ENCODE measurements at places on chromosomes 6 and 20.

DNA sequence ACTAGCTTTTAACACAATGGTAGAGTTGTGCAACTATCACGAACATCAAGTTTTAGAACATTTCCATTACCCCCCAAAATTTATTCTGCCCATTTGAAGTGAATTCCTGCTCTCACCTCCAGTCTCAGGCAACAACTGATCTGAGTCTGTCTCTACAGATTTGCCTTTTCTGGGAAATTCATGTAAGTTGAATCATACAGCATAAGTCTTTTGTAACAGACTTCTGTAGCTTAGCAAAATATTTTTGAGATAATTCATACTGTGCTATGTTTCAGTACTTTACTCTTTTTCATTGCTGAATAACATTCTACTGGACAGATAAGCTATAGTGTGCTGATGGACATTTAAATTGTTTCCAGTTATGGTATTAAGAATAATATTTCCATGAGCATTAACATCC, 447.3 kb upstream of the GJE1 start:
- no peak for DNase-seq

DNA sequence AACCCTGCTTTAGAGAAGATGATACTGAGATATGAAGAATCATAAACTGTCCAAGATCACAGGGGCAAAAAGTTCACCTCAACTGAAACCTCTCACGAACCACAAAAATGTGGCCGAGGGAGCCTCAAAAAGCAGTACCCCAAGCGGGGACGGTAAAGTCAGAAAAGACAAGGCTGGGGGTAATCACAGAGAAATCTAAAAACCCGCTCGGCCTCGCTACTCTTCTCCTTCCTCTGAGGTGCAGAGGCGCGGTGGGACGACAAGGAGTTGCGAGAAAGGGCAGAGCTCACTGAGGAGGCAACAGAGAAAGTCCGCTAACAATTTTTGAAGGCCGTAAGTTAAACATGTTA, 356 bp upstream of the IRAK1BP1 start:
- peak; percentile 16 for DNase-seq

DNA sequence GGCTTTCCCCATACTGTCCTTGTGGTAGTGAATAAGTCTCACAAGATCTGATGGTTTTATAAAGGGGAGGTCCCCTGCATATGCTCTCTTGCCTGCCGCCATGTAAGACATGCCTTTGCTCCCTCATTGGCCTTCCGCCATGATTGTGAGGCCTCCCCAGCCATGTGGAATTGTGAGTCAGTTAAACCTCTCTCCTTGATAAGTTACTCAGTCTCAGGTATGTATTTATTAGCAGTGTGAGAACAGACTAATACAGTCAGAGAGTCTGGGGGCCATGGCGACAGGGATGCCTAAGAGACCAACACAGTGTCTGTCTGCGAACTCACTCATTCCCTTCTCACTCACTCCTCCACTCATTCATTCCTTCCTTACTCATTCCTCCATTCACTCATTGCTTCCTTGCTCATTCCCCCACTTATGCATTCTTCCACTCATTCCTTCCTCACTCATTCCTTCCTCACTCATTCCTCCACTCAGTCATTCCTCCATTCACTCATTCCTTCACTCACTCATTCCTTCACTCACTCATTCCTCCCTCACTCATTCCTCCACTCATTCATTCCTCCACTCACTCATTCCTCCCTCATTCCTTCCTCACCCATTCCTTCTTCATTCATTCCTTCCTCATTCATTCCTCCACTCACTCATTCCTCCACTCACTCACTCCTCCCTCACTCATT, 137.5 kb upstream of the AGPAT4 start:
- no peak for DNase-seq

GRCh38 chr6:75856902-75857301, 107.9 kb downstream of the MYO6 start:
- no peak for DNase-seq

DNA sequence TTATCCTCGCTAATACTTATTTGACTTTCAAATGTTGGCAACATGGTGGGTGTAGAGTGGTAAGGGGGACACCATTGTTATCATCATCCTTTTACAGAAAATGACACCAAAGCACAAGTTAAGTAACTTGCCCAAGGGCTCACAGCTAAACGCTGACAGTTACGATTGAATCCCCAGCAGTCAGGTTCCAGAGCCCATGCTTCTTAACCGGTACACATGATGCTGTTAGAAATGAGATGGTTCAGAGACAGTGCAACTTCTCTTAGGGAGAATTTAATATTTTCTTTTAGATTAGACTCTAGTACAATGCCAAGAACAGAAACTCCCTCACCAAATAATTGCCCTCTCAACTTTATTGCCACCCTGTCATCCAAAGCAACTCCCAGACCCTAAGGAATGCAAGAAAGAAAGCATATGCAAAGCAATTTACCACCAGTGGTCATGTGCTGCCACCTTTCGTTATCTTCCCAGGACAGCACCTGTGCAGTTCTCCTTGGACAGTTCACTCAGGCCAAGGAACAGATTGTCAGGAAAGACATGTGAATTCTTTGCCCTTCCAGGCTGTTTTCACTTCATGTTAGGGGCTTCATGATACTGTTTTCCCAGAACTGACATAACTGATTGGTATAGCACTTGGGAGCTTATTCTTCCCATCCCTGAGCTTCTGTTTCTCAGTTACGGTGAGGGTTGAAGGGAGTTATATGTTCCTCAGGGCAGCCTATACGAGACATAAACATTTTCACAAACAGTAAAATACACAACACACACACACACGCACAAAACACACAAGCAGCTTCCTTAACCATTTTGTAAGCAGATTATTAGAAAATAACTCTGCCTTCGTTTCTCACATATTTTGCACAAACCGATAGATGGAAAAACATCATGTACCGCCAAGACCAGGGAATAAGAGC, 5.1 kb downstream of the HLA-DMA start:
- peak; percentile 27 for DNase-seq

- no peak for DNase-seq
Measured at GRCh38 chr6:75308250-75308988, 23.8 kb upstream of the TMEM30A start.

GRCh38 chr6:90939906-90940305, 353.0 kb upstream of the MAP3K7 start:
- no peak for DNase-seq

GRCh38 chr6:2468601-2468955, 223.2 kb upstream of the GMDS start:
- no peak for DNase-seq

- no peak for DNase-seq
Measured at GRCh38 chr20:4090756-4091489, 75.6 kb upstream of the RNF24 start.

DNA sequence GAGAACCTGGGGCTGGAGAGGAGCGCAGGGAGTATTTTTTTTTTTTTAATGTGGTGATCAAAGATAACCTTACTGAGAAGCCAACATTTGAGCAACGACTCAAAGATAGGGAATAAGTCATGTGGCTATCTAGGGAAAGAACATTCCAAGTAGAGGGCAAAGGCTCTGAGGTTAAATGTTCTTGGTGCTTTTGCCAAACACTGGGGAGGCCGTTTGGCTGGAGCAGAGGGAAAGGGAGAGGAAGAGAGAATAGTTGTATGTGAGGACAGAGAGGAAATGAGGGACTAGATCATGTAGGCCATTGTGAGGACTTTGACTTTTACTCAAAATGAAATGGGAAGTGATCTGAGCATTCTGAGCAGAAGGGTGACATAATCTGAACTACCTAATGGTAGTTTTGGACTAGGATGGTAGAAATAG, 27.8 kb downstream of the ACSS2 start:
- no peak for DNase-seq

Data from glomerular endothelial cell (primary cell).